Activated CD8-positive, alpha-beta memory T cell treated with anti-CD3 and anti-CD28 coated beads, Interleukin-2, amount 50 U/mL, for 48 hours (primary cell): ENCODE measurements at places on chromosomes 2 and 18.
A peak's percentile ranks its signal among the peaks of the same experiment; 100 is the strongest.

GRCh38 chr2:191666732-191667131 lies 11.2 kb upstream of the NABP1 start:
- DNase-seq: no peak

DNA sequence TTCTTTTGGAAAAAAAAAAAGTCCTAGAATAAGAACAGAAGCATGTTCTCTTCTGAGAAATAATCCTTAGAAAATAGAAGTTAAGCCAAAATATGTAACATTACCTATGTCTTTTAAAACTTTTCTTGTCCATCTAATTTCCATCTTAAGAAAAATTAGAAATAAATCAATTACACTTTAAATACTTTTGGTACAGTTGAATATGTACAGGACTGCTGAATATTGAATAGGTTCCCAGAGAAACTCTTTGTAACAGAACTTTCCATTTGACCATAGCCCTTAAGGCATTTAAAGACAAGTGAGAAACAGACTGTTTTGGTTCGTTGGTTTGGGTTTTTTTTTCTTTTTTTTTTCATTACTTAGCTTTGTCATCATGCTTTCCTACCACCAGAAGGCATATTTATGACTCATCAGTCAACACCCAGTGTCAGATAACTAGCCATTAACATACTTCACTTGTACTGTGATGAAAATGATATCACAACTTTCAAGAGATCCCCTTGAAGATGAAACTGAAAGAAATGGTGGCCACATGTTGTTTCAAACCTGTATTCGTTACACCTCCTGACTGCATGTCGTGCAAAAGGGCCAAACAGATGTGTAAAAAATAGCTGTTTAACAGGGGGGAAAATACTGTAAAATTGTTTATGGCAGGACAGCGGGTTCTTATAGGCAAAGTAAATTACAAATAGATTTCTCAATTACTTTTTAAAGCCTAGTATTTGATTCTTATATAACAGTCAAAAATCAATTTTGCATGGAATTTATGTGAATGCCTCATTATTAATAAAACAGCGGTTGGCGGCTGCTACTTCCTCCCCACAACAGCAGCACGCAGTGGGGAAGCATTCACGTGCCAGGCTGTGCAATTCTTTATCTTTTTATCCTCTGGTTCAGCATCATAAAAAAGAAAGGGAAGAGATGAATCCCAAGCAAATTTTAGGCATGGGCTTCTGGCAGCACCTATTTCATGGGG lies 280.7 kb upstream of the HNRNPA3 start:
- no peak for DNase-seq

- DNase-seq: peak; percentile 73
Observed at GRCh38 chr2:143936848-143937722, 582.8 kb downstream of the ZEB2 start.

- no peak for DNase-seq
Observed at GRCh38 chr2:7394195-7394594, 477.0 kb downstream of the RNF144A start.

DNA sequence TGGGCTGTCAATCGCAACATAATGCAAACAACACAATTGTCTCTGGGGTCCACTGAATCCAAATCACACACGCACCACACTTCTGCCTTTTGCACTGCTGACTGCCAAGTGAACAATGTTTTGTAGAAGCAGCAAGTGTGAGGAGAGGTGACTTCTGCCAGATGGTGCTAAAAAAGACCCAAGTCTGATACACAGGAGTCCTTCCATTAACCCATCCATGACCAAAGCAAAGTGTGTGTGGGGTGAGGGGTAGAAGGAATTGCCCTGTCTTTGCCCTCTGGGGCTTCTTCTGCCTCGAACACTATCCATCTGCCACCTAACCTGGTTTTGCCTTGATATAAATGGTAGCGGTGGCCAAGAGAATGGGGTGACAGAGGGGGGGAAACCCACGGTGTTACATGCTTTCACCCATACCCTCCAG lies 50.0 kb downstream of the C2orf42 start:
- DNase-seq: no peak

DNA sequence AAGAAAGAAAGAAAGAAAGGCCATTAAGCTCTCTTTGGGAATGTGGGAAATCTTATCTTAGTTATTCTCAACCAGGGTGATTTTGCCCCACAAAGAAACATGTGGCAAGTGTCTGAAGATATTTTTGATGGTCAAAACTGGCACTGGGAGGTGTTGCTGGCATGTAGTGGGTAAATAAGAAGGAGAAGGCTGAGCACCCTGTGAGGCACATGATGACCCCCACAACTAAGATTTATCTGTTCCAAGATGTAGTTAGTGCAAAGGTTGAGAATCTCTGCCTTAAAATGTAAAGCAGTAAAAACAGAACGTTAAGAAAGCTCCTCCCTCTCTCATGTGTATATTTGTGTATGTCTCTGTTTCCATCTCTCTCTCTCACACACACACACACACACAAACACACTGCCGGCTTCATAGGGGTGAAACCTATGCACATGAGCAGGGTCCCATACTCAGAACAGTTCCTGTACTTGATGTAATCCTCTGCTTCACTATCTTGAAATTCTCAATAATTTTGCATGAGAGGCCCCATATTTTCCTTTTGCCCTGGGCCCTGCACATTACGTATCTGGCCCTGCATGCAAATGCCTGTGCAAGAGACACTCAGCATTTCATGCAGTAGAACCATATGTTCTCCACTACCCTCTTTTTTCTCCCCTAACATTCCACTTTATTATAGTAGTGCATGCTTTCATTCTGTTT lies 94.3 kb downstream of the MREG start:
- no peak for DNase-seq

DNA sequence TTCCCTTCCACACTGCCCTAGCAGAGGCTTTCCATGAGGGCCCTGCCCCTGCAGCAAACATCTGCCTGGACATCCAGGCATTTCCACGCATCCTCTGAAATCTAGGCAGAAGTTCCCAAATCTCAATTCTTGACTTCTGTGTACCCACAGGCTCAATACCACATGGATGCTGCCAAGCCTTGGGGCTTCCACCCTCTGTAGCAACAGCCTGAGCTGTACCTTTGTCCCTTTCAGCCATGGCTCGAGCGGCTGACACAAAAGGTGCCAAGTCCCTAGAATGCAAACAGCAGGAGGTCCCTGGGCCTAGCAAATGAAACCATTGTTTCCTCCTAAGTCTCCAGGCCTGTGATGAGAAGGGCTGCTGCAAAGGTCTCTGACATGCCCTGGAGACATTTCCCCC lies 744.5 kb upstream of the LINC00305 start:
- DNase-seq: no peak

DNA sequence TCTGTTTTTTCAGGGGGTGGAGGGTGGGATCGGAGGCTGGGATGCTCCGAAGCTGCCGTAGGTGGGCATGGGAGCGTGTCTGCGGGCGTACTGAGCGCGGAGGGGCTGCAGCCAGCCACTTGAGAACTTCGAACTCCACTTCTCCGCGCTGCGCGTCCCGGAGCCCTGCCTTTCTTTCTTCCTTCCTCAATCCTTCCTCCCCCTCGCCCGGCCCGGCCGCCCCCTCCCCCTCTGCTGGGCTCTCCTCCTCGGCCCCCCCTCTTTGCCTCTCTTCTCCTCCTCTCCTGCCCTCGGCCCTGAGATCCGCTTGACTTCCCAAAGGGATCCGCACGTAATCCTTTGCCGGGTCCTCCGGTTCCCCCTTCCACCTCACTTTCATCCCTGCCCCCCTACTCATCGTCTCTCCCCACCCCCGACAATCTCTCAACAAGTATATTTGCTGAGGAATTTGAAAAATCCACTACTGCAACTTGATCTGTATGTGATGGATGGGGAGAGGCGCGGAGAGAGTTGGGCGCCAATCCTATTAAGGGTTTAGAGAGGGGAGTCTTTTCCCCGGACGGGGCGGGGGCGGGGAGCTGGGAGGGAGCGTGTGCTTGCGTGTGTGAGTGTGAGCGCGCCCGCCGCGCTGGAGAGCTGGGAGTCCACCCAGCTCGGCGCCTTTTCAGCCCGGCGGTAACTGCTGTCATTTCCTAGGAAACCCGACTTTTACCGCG lies 1.1 kb downstream of the GLI2 start:
- peak; percentile 49 for DNase-seq

DNA sequence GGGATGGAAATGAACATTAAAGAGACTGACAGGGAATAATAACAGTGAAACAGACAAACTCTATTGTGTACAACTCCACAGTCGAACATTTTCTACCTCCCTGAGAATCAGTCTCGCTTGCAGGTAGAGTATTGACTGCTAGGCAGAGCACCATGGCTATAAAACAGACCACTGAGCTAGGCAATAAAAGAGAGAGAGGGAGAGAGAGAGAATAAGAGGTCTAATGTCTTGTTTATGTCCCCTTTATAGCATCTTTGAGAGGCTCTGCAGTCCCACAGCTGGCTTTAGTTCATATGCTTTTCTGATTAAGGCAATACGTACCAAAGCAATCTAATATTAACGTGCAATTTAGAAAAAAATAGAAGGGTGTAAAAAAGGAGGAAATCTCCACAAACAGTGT lies 652.6 kb downstream of the NRXN1 start:
- DNase-seq: no peak

DNA sequence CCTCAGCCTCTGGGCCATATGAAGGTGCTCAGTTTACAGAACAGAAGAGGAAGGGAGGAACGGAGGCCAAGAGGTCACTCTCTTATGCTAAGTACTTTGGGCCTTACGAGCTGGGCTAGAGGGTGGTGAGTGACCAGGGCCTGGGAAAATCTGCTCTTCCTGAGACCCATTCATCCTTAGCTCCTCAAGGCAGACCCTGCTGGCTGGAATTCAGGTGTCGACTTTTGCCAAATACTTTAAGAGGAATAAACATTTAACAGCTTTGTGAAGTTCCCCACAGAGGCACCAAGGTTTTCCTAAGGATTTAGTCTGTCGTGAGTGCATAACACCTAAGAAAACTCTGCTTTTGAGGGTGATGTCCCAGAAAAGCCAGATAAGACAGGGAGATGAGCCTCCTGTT lies 129.7 kb upstream of the SIX2 start:
- no peak for DNase-seq

DNA sequence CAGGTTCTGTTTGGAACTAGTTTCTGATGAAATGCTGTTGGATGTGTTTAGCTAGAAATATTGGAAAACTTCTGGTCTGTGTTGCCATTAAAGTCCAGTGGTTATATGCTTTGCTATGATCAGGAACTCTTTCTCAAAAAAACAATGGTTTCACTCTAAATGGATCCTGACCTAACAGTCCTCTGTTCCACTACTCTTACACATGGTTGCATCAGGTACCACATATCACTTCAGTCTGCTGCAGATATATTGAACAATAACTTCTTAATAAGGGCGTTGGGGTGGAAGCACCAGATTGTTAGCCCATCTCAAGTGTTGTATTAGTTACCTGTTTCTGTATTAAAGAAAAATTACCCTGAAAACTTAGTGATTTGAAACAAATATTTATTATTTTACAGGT lies 676.6 kb upstream of the GCFC2 start:
- DNase-seq: no peak

- no peak for DNase-seq
Observed at GRCh38 chr2:223824301-223824700, 13.1 kb downstream of the AP1S3 start.

DNA sequence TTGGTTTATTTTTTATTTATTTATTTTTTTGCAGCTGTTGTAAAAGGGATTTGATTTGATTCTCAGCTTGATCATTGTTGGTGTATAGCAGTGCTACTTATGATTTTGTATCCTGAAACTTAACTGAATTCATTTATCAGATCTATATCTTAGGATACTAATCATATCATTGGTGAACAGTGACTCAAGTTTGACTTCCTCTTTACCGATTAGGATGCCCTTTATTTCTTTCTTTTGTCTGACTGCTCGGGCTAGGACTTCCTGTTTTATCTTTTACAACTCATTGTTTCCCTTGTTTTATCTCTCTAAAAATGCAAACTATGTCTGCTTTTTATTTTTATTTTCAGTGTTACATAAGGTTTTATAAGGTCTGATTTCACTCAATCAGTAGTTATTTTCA lies 23.6 kb downstream of the SP100 start:
- DNase-seq: no peak

DNA sequence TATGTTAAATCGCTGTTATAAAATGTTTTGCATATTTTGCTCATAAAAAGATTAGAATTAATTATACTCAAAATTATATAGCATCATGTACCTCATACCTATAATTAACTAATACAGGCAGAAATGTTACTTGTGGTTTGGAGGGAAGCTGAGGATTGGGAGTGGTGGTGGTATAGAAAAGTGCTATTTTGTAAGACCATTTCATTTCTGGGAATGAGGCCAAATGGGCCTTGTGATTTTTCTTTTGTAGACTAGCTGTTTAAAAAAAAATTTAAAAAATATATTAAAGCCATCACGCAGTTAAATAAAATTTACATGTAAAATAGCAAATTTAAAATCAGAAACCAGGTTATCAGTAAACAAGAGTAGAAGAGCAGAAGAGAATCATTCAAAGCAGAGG lies 560.8 kb upstream of the FAM98A start:
- no peak for DNase-seq
